ENCODE measurements at places on chromosomes 7 and 10. TPM values are rescaled to one million over a fixed set of nuclear protein-coding genes. Genes with fewer than 3 reads are reported as not detected.

NPSR1 gene
- not detected for polyA plus RNA-seq

OPALIN gene
- polyA plus RNA-seq: not detected

EBF3 gene
- polyA plus RNA-seq: not detected

TWIST1 gene
- not detected for polyA plus RNA-seq

LRIT1 gene
- polyA plus RNA-seq: not detected

CALML5 gene
- not detected for polyA plus RNA-seq

FAM221A gene
- polyA plus RNA-seq: 2.8 TPM

- DNase-seq: no peak
These were observed 22.4 kb downstream of the GRM8 start for GRCh38 chr7:127230192-127230925.

- no peak for DNase-seq
These were observed 307.4 kb downstream of the WDR37 start for GRCh38 chr10:1363446-1364121.

- DNase-seq: no peak
These were observed 115.3 kb downstream of the ST7 start for GRCh38 chr7:117068511-117069145.

GRCh38 chr7:149615690-149616270, 118.2 kb upstream of the ZNF746 start:
- no peak for DNase-seq

DNA sequence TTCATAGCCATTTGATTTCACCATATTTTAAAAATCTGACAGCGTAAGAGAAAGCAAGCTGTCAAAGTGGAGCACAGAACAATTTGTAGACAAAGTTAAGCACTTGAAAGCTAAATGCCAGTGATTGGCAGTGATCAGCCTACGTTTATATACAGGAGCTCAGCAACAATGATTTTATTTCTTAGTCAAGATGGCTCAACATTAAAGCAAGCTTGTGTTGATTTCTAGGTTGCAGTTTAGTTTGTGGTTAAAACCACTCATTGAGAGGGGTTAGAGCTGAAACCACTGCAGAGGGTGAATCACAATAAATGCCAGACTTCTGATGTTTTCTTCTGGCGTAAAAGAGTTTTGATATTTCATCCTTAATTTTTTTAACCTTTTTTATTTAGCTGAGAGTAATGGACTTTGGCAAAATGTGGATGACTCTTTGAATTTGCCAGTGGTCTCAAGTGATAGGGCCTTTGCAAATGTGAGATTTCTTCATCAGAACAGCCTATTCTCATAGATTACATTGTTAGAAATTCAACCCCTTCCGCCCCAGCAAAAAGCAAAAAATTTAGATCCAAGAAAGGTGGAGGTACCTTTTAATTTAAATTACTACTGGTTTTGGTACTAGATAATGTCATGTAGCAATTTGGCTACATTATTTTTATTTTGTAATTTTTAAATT, 73.8 kb downstream of the SHOC2 start:
- peak; percentile 27 for DNase-seq

- no peak for DNase-seq
These were observed 87.7 kb downstream of the NKX6-2 start for GRCh38 chr10:132698211-132698751.

DNA sequence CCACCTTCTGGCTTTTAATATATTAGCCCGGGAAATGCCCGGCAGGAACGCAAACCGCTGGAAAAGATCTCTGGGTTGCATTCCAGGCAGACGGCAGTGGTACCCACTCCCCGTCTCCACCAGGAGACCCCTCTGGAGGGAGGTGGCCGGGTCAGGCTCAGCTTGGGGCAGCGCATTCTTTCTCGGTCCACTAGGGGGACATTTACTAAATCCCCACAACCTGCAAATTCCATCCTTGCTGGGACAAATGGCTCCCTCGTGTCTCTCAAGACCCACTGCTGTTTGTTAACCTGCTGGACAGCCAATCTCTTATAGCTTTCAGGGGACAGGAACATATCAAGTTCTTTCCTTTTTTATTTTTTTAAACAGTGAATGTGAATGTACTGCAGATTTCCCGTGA, 45.8 kb upstream of the CARD11 start:
- no peak for DNase-seq

DNA sequence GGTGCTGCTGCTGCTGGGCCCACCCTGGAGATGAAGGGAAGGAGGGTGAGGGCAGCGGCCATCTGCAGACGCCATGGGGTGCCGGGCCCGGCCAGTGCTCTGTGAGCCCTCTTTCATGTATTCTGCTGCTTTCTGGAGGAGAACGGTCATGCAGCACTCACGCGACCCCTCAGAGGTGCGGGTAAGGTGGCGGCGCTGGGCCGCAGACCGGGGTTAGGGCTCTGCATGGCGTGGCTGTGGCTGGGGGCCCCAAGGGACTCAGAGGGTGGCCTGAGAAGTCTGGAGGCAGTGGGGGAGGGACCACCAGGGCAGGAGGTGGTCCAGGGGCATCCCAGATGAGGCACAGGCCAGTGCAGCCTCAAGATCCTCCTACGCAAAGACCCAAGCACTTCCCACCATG, 275.5 kb downstream of the ELFN1 start:
- DNase-seq: no peak

DNA sequence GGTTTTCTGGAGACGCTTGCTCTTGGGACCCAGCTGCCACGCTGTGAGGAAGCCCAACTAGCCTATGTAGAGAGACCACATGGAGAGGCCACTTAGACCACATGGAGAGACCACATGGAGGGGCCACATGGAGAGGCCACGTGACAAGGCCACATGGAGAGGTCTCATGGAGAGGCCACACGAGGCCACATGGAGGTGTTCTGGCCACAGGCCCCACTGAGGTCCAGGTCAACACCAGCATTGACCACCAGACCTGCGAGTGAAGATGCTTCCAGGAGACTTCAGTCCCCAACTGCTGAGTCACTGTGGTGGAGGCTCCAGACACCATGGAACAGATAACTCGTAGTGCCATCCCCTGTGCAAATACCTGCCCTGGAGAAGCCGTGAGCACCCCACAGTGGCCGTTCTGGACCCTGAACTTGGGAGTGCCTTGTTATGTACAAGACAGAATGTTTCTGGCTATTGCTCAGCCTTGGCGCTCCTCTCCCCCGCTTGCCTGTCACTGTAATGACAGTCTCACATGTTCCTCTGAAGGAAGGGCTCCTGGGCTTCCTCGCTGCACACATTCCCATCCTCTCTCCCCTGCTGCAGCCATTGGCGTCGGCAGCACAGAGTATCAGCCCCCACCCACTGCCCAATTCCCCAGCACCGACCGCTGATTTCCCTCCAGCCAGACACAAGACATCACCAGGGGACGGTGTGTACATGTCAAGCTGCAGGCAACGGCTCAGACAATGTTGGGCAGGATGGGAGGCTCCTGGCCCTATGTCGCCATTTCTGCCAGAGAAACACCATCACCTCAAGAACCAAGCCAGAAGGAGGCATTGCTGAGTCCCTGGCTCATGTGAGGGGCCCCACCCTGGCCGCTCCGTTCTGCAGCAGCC, 49.0 kb upstream of the TNRC18 start:
- no peak for DNase-seq

- no peak for DNase-seq
These were observed 25.6 kb downstream of the TMEM196 start for GRCh38 chr7:19747740-19748339.

DNA sequence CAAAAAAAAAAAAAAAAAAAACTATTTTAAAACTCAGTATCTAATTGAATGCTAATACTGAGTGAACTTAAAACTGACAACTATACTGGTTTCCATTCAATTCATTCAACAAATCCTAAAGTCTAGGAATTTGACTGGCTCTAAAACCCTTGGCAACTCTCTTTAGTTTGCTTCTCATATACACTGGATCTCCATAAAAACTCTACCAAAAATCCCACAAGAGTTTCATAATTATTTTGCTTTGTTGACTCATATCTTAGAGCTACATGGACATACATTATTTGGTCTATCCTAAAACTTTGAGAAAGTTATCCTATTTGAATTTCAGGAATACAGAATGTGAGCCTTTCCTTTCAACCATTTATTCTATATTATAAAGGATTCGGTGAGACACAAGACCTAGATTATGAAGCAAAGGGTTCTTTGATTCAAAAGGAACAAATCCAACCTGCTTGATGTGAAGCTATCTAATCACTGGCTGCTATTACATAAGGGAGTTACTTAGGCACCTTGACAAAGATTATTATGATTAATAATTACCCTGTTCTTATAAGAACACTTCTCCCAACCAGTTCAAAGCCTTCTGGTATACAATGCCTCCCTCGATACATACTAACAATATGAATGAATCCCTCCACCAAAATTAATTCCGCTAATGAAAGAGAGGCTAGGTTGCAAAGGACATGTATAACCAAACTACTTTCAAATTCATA, 15.8 kb upstream of the KMT2E start:
- no peak for DNase-seq
